ENCODE measurements at places on chromosomes 7 and 10.

DNA sequence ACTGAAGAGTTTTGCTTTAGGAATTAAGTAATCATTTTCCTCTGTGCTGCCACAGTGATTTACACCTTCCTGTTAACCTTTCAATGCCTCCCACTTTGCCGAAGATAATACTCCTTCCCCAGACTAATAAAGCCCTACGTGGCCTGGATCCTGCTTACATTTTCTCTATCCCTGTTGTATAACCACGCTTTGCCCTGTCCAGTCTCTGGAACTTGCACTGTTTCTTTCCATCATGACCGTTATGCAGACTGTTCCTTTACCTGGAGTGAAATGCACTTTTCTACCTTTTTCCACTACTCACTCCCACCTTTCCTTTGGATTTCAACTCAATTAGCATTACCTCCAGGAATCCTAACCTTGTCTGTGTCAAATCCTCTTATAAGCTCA lies 154.4 kb downstream of the PRKG1 start:
- no peak for DNase-seq

GRCh38 chr7:42476255-42476654 lies 239.2 kb upstream of the GLI3 start:
- DNase-seq: no peak

- no peak for DNase-seq
Measured at GRCh38 chr7:6489612-6490011, 41.9 kb upstream of the DAGLB start.

DNA sequence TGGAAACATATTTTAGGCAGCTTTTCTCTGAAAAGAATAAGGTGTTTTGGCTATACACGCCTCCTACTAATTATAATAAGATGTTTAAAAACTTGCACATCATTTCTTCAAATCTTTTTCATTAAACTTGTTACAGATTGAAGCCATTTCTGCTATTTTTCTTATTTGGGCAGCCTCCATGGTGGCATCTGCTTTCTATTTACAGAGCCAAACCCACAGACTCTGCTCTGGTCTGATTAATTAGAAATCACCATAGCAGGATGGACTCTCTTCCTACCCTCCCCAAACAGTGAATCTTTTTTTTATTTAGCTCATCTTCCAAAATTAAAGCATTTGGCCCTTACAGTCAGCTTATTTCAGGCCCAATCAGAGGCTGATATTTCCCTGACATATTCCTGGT lies 85.7 kb upstream of the AOAH start:
- no peak for DNase-seq

DNA sequence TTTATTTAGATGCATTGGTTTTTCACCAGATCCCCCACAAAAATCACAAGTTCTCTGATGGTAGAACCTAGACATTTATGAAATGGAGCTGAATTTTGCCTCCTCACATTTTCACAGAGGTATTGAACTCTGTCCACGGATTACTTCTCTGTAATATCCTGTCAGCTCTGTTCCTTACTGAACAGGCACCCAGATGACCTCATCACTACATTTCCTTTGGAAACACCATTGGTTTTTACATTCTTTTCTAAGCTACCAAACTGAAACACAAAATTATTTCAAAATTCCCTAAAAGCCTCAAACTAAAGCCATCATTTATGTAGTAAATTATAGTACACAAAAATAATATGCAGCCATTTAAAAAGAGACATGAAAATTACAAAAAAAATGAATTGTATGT lies 98.3 kb upstream of the KCNIP2 start:
- DNase-seq: no peak

- DNase-seq: no peak
Measured at GRCh38 chr10:88413412-88413811, 169.7 kb downstream of the RNLS start.

DNA sequence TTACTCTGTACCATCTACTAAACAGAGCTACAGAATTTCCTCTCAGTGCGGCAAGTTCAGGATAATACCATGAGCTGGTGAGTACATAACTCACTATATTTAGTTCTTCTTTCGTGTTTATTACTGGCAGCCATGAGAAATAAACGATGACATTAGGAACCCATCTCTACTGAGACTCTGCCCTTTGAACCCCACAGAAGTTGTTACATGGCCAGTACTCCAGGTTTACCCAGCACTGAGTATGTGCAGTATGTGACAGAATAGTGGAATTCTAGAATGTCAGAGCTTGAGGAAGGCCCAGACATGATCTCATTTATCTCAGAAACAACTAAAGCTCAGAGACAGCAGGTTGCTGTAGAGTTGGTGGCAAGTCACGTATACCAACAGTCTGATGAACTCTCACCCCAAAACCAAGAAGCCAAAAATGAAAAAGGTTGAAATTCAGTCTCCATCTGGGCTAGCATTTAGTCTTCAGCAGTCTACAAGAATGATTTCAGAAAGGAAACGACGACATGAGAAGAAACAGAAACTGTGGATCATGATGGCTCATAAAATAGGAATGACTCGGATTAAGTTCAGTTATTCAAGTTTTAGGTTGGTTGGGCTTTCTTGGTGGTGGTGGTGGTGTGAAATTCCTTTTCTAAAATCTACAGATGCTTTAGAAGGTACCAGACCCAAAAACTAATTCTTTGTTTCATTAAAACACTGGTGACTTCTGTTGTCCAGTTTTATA lies 78.5 kb downstream of the SORBS1 start:
- no peak for DNase-seq

DNA sequence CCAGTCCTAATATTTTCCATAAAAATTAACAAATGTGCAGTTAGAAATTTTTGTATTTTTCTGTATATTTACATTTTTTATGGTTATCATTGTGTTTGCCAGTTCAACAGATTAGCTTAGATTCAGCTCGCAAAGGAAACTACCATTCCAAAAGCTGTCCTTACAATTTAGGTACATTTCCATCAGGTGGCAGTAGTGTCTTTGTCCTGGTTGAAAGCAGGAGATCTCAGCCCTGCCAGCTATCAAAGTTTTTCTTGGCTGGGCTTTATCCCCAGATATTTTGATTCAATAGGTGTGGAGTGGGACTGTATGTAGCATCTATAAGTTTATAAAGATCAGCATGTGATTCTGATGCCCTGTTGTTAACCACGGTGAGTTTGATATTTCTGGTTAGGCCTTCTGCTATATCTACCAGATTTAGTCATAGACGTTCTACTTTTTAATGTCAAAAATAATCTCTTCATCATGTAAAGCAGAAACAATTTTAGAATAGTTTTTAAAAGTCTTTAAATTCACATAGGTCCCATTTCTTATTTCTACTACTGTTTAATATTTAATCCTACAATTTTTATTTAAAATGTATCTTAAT lies 15.5 kb upstream of the ICA1 start:
- DNase-seq: no peak

DNA sequence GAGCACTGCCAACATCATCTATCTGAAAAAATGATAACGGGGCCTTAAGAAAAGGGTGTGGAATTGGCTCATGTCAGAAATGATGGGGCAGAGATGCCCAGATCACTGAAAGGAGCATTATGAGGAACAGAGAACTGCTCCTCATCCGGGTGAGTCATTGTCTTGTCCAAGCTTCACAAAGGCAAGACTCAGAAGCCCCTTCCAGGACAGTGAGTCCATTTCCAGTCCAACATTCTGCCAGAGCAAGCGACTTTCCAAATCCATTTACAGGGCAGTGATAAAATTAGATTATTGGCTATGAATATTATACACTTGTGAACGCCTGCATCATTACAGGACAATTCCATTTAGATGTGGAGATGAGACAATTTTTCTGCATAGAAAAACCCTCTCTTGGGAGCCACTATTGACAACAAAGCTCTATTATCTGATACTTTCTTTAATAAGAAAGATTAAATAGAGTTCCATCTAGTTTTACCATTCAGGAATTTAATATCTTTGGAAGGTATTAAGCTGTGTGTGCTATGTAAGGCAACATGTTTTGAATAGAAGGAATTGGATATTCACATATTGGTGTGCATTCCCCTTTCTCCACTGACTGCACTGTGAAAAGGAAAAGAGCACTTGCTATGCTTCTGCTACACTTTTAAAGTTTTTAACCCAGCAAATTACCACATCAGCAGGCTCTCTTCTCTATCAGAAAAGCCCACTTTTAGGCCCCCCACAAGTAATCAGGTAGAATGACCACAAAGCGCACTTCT lies 159.6 kb downstream of the NRP1 start:
- DNase-seq: no peak

DNA sequence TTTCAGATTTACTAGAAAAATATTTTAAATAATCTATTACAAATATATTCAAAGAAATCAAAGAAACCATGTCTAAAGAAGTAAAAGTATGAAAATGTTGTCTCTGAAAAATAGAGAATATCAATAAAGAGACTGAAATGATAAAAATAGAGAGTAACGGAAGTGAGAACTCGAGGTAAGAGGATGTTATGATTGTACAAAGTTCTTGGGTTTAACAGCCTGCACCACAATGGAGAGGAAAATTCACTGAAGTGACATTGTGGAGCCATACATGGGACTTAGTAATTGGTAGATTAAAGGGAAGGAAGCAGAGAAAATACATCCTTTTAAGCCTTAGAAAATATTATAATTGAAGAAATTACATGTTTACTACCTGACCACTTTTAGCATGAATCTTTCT lies 77.9 kb downstream of the THSD7A start:
- DNase-seq: no peak

DNA sequence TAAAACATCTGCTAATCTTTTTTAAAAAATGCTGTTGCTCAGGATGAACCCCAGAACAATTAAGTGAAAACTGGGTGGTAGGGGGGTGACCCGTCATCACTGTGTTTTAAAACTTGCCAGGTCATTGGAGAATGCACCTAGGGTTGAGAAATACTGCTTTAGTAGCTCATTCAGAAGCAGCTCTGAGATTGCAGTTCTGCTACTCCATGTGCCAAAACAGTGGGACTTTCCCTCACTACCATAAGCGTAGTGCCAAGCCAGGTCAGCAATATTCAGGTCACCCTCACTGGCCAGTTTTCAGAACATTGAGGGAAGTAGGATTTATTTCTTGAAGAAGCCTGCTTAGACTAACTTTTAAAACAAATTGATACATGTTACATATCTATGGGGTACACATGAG lies 5.2 kb downstream of the STEAP2 start:
- no peak for DNase-seq

DNA sequence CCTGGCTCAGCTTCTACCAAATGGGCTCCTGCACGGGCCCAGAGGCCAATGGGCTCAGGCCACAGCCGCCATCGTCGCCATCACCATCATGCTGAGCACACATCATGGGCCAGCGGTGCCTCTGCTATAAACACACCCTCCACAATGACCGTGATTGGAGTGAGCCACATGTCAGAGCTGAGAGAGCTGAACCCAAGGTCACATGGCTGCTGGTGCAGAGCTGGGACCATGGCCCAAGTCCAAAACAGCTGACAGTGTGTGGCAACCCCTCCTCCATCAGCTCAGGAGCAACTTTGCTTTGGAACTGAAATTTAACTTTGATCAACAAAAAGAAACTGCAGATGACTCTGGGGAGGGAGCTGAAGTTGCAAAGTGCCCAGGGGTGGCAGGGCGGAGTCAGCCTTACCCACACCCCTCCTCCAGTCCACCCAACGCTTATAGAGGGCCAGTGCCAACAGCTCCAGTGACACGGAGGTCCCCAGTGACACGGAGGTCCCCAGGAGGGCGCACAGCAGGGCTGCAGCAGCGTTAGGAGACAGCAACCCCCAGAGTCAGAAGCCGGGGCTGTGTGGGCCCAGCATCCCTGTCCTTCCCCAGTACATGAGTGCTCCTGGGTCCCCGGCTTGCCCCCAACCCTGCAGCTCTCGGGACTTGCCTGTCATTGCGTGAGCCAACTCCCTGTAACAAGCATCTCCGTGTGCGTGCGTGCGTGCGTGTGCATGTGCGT lies 249.6 kb downstream of the ELFN1 start:
- no peak for DNase-seq

DNA sequence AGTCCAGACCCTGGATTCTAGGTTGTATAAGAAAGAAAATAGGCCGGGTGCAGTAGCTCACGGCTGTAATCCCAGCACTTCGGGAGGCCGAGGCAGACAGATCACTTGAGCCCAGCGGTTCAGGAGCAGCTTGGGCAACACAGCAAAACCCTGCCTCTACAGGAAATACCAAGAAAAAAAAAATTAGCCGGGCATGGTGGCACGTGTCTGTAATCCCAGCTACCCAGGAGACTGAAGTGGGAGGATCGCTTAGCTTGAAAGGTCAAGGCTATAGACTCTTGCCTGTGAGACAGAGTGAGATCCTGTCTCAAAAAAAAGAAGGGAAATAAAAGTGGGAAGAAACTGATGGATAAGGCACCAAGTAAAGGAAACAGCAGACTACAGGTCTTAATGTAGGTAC lies 287.9 kb upstream of the KLF14 start:
- no peak for DNase-seq

DNA sequence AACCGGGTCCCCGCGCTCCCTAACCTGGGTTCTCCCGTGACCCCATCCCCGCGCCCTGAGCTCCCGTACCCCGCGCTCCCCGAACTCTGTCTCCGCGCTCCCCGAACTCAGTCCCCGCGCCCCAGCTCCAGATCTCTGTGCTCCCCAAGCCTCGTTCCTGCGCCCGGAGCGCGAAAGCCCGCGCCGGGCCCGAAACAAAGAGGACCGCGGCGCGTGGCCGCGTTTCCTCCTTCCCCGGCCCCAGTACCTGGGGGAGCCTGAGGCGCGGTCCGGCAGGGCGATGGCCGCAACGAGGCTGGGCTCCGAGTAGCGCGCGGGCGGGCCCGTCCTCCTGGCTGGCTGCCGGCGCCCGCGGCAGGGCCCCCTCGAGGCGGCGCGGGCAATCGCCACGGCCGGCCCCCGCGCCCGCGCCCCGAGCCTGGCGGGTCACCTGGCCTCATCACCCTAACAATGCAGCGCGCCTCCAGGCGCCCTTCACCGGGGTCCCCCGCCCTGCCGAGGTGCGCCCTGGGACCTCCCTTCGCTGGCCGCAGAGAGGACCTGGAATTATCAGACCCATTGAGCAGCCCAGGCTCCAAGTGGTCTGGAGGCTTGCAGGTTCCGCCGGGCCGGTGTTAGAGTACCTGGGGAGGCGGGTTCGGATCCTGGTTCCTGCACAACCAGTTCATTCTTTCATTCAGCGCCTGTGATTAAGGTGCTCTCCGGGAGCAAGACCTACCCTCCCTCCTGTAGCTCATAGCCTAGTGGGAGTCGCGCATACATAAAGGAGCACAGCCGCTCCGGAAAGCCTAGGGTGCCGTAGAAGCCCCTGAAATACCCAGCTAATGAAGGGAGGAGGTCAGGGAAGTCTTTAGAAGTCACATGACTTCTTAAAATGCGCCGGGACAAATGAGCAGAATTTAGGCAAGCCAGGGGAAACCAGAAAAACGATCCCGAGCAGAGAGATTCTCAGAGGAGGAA lies at the start of gene TNS3:
Gene TNS3, minus strand, starts transcription at position 308 of the 960 bp plus-strand sequence. CDS start 142,475 bp downstream, outside the sequence.
- peak; percentile 46 for DNase-seq

DNA sequence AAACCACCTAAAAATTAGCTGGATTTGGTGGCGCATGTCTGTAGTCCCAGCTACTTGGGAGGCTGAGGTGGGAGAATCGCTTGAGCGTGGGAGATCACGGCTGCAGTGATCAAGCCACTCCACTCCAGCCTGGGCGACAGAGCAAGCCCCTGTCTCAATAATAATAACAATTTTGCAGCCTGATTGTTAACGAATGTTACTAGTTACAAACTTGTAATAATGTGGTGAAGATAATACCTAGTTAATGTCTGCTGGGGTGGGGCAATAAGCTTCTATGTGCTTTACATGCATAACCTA lies 1.2 kb upstream of the ATAD1 start:
- no peak for DNase-seq
